Stimulated activated CD8-positive, alpha-beta memory T cell treated with anti-CD3 and anti-CD28 coated beads, Interleukin-7, amount 100 ng/mL, for 48 hours (primary cell): ENCODE measurements at places on chromosomes 2 and 18.

- DNase-seq: no peak
These were observed 71.1 kb upstream of the TFCP2L1 start for GRCh38 chr2:121356058-121356640.

- DNase-seq: no peak
These were observed 60.0 kb downstream of the GCA start for GRCh38 chr2:162403884-162404283.

- no peak for DNase-seq
These were observed 41.0 kb upstream of the MGAT4A start for GRCh38 chr2:98771721-98772524.

- DNase-seq: no peak
These were observed 11.5 kb downstream of the SPRED2 start for GRCh38 chr2:65420712-65421431.

GRCh38 chr2:147197754-147198483, 646.9 kb upstream of the ACVR2A start:
- DNase-seq: no peak

GRCh38 chr2:1729242-1729641, 15.1 kb downstream of the PXDN start:
- no peak for DNase-seq

DNA sequence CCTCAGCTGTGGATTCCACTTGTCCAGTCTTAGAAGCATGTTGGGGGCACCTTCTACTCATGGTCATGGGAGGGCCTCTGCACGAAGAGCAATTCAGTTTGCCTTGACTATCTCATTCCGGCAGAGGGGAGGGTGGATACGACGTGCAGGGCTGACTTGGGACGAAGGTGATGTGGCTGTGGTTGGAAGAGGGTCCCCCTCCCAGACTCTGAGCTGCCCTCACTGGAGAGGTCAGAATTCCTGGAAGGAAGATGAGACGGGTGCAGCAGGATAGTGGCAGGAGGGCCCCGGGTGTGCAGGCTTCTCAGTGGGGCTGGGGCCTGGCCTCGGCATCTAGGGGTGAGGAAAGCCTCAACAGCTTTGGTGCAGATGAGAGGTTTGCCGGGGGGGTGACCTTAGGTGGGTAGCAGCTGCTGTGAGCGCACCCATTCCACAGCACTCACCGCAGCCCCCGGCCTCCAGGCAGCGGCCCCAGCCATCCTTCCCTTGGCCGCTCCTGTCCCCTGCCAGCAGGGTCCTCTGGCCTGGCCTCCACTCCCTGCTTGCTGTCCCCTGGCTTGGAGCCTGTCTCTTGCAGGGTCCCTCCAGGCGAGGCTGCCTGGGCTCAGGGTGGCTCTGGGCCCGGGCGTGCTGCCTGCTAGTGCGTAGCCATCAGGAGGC, 3.2 kb downstream of the RNPEPL1 start:
- DNase-seq: no peak

DNA sequence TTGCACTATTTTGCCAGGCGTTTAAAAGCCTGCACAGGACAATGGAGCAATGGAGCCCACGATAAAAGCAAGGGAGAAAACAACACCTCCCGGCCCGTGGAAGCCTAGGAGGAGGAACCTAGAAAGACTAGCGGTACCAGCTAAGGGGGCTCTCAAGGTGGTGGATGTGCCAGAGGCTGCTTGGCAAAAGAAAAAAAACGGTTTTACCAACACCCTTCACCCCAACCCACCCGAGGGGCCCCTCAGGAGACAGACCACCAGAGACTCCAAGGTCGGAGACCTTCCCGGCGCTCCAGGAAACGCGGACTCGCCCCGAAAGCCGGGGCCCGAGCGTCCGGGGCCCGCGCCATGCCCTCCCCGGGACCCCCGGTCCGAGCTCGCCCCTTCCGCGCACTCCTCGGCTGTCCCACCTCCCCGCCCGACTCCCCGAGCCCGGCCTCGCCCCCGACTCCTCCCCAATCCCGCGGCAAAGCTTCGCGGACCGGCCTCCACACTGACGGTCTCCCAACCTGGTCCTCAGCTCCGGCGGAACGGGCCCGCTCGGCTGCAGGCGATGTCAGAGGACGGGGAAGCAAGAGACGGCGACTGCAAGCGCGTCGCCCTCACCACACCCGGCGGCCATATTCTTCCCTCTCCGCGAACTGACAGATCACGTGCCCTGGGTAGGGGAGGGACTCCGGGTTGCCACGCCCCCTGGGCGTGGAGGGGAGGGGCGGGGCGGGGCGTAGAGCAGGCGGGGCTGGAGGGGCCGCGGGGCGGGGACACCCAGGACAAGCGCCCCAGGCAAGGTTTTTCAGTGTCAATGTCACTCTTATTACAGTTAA, at the start of gene KIDINS220:
Gene KIDINS220 (minus strand): TSS at position 643 of the 824 bp plus-strand sequence. CDS start 10,520 bp downstream, outside the sequence.
- DNase-seq: peak; percentile 61

- DNase-seq: no peak
These were observed 725 bp upstream of the ANKRD53 start for GRCh38 chr2:70977605-70978205.

DNA sequence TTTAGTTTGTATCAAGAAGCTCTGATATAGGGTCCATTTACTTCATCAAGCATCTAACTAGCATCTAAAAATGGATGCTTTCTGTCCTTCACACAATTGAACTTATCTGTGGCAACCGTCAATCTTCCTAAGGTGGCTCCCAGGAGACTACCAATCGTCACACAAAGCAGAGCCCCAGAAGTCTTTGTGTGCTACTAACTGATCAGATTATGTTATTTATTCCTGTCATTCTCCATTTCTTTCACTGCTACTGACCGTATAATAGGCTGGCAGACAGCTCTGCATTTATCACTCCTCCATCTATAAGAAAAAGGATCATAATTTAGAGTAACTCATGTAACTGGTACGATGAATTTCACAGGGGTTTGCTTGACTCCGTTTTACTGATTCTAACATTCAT, 585.0 kb upstream of the NXPH2 start:
- no peak for DNase-seq

- DNase-seq: no peak
These were observed 80.2 kb downstream of the EFEMP1 start for GRCh38 chr2:55843096-55843993.

DNA sequence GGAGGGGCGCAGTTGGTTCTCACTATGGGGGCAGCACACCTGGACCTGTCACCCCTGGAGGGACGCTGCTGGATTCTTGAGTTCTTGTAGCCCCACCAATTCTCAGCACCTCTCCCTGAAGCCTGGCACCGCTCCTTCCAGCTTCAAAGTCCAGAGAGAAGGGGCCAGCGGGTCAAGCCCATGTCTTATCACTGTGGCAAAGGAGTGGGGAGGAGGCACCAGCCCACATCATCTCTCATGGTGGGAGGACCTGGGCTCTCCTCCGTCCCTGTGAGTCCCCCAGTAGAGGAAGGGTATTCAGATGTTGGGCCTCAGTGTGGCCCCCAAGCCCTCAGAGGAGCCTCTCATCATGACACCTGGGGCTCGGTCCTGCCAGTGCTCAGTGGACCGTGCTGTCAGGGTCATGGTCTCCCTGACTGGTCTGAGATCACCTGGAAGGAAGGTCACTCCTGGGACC, 67.4 kb downstream of the HS1BP3 start:
- DNase-seq: no peak

- no peak for DNase-seq
These were observed 128.5 kb upstream of the LRP1B start for GRCh38 chr2:142259356-142259755.

DNA sequence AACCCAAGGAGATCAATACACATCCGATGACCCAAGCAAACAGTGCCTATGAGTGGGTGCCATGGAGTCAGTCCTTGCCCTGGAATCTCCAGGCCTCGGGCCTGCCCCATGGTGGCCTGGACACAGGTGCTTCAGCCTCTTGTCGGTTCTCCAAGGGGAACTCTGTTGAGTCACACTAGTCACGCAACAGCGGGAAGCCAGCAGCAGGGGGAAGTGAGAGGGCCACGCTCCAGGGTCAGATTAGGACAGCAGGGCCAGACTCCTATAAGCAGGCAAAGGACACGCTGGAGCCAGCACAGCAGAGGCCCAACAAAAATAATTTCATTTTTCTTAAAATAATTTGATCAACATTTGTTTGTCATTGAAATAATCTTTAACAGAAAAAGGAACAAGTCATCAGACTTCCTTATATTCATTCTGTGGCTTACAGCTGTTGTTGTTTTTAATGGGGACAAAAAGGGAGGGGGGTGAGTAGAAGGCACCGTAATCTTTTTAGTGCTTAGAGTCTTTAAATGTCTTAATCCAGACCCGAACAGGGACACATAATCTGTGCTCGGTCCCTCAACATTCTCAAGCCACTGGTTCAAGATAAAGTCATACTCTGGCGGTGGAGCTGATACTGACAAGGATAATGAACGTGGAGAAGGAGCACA, 16.4 kb upstream of the ARMC9 start:
- DNase-seq: no peak

GRCh38 chr18:74396171-74397169, 60.6 kb downstream of the DIPK1C start:
- no peak for DNase-seq

- DNase-seq: no peak
These were observed 16.6 kb downstream of the SOWAHC start for GRCh38 chr2:109630441-109631430.

GRCh38 chr18:44502790-44503189, 177.9 kb upstream of the SETBP1 start:
- no peak for DNase-seq
